ENCODE measurements at places on chromosomes 16 and 17. TPM values are rescaled to one million over a fixed set of nuclear protein-coding genes. Genes with fewer than 3 reads are reported as not detected.

The KRTAP1-3 gene
- total RNA-seq = not detected

The PRPSAP1 gene
- 129 TPM for total RNA-seq

The ZP2 gene
- not detected for total RNA-seq

The PRSS33 gene
- total RNA-seq = not detected

The ABCA3 gene
- total RNA-seq = 67.6 TPM

The MYH1 gene
- total RNA-seq = not detected

The TCAP gene
- 0.49 TPM for total RNA-seq

The CIITA gene
- 0.06 TPM for total RNA-seq

The DNAAF1 gene
- total RNA-seq = not detected

The GSDMA gene
- total RNA-seq = not detected

The SDR42E1 gene
- total RNA-seq = 4.4 TPM
